M059J (cell line): ENCODE measurements at places on chromosomes 3 and 15.

DNA sequence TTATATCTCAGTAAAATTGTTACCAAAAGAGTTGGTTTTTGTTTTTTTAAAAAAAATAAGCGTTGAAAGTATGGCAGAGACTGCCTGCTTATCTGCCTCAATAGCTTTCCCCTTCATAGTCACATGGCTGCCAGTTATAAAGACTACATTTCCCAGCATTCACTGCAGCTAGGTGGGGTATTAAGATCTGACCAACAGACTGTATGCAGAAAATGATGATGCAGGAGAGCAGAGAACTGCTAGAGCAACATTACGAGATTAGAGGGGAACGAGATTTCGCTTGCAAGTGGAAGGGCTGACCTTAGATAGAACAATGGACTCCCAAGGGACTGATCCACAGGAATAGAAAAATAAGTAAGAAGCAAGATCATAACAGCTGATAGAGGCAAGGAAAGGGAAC is 14.3 kb downstream of the RHOA start:
- no peak for DNase-seq

- no peak for DNase-seq
Measured at GRCh38 chr3:184764191-184764590, 47.8 kb upstream of the VPS8 start.

DNA sequence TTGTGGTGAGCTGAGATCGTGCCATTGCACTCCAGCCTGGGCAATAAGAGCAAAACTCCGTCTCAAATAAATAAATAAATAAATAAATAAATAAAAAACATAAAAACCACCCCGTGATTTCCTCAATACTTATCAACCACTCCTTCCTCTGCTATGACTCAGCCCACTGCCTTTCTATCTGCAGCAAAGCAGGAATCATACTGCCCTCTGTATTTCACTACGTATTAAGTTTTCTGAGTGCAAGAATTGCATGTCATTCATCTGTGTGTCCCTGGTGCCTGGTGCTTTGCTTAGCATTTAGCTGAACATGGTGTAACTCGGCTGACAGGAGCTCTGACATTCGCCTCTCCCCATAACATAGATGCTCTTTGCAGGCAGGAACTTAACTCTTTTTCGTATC is 7.1 kb downstream of the LSG1 start:
- no peak for DNase-seq

GRCh38 chr3:127987309-127987995 is 64.8 kb upstream of the SEC61A1 start:
- DNase-seq = no peak

DNA sequence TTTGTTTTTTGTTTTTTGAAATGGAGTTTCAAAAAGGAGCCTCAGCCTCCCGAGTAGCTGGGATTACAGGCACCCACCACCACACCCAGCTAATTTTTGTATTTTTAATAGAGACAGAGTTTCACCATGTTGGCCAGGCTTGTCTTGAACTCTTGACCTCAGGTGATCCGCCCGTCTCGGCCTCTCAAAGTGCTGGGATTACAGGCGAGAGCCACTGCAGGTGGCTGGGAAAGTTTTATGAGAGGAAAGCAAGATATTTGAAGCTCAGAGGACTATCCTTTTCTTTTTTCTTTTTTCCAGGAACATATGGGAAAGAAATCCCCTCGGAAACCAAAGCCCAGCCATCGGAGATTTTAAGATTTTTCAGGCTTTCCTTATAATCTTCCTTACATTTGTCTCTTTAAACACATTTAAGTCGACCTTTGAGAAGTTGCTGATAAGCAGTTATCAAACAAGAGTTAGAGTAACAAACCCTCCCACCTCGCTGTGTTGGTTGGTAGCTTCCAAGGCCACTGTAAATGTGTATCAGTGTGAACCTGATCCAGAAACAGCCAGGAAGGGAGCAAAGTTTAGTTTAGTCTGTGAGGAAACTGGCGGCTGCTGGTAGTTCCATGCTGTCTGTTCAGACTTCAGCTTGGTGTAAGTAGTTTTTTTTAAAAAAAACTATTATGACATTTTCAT is 34.5 kb upstream of the MAP3K13 start:
- DNase-seq = no peak

DNA sequence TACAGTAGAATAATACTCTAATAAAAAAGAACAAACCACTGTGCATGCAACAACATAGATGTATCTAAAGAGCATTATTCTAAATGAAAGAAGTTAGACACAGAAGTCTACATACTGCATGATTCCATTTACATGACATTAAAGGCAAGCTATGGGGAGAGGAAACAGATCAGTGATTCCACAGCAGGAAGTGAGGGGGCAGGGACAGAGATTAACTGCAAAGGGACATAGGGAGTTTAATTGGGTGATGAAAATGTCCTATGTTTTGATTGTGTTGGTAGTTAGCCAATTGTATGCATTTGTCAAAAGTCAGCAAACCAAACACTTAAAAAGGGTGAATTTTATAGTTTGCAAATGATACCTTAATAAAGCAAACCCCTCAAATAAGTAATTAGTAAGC is 13.8 kb downstream of the CRYGS start:
- no peak for DNase-seq

DNA sequence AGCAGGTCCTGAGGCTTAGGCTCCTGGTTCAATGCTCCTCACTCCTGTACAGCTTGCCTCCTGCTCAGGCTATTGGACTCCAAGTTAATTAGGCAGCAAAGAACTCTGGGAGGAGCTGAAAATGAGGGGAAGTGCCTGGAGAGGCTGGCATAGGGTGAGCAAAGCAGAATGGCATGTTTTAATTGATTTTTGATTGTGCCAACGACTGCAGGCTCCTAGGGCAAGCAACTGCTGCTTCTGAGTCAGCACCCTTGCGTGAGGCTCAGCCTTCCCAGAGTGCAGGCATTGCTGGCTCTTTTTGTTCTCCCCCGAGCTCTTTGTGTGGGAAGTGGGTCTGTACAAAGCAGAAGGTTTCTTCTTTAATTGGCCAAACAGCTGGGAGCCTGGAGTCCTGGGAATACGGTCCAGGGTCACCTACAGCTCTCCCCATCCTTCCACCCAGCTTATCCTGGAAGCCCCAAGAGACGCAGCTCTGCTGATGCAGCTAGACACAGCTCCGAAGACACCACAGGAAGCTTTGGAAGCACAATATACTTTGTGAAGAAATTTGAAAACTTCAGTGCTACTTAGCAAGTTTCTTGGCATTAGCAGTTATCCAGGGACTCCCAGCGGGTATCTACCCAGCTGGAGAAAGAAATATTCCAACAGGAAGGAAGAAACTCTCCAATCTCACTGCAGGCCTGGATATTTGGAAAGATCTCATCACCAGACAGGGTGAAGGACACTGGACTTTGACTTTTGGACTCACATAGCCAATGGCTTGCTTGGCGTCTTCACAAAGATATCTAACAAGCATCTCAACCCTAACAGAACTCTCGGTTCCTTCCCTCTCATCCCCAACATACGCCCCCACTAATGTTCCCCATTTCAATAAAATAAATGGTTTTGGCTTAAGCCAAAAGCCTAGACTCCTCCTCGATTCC is 76.8 kb downstream of the BDH1 start:
- DNase-seq = peak; percentile 98

GRCh38 chr3:55434789-55435188 is 52.3 kb downstream of the WNT5A start:
- peak; percentile 40 for DNase-seq

- DNase-seq = no peak
Measured at GRCh38 chr3:181363231-181363630, 348.5 kb upstream of the SOX2 start.

GRCh38 chr3:81816473-81817250 is 55.2 kb upstream of the GBE1 start:
- DNase-seq = peak; percentile 11

DNA sequence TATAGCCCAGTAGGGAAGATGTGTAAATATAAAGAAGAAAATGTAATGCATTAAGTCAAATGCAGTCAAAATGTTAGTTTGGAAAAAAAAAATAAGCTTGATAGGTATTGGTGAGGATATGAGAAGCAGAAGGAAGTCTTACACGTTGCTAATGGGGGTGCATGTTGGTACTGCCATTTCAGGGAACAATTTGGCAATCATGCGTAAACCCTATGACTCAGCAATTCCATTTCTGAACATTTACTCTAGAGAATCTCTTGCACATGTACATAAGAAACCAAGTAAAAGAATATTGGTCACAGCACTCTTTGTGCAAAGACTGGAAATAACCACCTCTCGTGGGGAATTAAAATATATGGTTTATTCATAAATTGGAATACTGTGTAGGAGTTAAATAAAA is 35.5 kb upstream of the TIMP4 start:
- peak; percentile 92 for DNase-seq

DNA sequence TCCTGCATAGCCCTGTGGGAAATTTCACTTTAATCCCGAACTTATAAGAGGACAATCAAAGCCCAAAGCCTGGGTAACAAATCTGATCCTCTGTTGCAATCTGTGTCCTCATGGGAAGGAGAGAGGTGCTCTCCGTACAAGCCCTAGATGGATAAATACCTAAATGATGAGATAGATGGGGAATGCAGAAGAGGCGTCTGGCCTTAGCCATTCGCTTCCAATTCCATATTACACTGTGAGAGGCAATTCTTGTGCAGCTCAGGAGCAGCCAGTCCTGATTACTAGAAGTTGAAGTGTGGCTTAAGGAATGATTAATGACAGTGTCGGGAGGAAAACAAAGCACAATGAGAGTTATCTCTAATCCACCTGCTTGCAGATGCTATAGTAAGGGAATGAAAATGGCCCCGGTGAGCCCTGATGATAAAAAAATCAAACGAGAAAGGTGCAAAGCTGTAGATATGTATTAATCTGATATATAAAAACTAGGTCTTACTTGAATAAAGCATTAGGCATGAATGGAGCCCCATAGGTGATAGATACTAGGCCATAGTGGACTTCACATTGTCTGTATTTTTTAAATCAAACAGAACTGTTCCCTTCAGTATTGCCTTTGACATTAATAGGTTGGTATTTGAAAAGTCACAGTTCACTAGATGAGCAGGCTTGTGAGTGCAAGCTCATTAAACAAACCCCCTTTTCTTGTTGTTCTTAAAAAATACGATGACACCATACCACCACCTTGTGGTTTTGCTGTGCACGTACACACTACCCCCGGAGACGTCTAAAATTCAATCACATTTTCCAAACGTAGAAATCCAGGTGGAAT is 54.2 kb upstream of the TMCO5A start:
- DNase-seq = peak; percentile 36

- DNase-seq = no peak
Measured at GRCh38 chr3:192106543-192106942, 620.8 kb downstream of the FGF12 start.

GRCh38 chr3:12766541-12766940 is 7.5 kb upstream of the TMEM40 start:
- DNase-seq = peak; percentile 30

DNA sequence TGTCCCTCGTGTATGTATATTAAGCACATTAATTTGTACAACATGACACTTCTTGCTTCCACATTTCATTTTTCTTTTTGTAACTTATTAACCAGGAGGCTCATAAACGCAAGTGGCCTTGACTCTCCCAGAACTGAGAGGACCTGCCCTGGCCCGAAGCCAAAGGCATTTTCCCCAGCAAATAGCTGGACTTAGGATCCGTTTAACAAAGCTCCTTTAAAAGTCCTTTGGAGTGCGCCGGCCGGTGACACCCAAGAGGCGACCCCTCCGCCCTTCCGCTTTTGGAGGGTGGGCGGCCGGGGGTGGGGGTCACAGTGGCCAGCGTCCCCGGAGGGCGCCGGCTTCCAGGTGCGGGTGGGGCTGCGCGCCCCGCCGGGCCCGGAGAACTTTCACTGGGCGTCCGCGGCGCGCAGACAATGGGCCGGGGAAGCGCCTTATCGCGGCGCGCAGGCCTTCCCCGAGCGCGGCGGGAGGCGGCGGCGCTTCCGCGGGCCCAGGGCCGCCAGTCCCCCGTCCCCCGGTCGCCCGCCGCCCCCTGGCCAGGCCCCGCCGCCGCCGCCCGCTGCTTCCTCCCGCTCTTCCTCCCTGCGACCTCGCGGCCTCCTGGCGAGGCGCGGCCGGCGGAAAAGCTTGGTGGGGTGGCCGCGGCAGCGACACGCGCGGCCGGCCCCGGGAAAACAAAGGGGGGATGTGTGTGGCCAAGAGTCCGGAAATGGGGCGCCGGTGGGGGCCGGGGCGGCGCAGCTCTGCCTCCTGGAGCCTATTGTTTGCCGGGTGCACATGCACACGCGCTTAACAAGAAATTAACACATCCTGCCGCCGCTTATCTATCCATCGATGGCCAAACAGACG is 613.4 kb downstream of the MCTP2 start:
- no peak for DNase-seq

DNA sequence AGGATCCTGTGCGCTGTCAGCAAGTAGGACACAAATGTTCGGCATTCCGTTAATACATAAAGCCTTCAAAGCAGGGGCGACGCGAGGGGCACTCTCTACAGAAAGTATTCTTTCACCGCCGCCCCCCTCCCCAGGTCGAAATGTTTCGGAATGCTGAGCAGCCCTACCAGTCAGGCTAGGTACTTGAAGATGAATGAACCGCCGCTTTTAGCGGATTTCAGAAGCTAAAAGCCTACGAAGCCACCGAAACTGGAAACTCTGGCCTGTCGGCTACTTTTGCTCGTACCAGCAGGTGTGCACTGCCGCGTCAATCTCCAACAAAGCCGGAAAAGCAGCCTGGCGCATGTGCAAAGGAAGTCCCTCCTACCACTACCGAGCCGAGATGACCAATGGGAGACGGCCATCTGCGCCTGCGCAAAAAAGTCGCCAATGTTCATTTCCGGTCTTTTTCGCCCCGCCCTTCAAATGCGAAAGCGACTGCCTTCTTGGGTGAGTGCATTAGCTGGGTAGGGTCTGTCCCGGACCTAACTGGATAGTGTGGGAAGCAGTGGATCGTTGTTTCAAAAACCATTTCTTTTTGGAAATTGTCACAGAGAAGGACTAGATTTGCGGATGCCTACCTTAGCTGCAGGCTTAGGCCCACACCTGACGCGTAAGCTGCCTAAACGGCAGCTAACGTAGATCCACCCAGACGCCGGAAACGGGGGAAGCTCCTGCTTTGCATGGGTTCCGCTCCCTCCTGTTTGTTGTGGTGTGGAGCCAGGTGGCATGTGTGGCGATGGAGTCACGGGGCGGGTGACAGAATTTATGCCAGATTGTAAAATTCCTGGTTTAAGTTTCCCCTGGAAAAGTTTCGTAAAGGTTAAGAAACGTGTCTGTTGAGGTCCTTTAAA is at the start of gene WDR5B:
Gene WDR5B, minus strand, starts transcription at position 301 of the 893 bp plus-strand sequence. CDS start 534 bp downstream, outside the sequence.
- peak; percentile 98 for DNase-seq

GRCh38 chr3:56443372-56443771 is 24.9 kb downstream of the ERC2 start:
- DNase-seq = no peak

DNA sequence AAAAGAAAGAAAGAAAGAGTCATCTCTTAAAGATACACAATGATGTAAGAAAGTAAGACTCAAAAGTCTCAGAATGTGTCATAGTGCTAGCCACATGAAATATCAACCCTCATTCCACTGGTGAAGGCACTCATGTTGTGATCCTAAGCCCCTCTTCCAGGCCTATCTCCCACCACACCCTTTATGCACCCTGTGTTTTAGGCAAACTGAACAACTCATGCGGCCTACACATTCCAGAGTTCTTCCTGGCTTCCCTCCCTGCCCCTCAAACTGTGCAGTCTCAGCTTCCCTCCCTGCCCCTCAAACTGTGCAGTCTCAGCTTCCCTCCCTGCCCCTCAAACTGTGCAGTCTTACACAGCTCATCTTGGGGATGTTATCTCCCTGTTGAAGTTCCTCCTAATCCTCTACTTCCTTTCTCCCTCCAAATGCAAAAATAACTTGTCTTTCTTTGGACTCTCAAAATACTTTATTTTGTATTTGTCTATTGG is 69.0 kb upstream of the FNDC3B start:
- no peak for DNase-seq

GRCh38 chr15:82298520-82298919 is 35.9 kb downstream of the SAXO2 start:
- no peak for DNase-seq

GRCh38 chr3:98433764-98434163 is 29.2 kb upstream of the OR5K1 start:
- DNase-seq = no peak

- peak; percentile 33 for DNase-seq
Measured at GRCh38 chr15:37425541-37425940, 325.2 kb upstream of the MEIS2 start.
